RPMI7951 (cell line): ENCODE measurements at places on chromosomes 2 and 18.

- DNase-seq, result peak; percentile 39
Observed at GRCh38 chr2:10328670-10329579, 26.2 kb downstream of the HPCAL1 start.

DNA sequence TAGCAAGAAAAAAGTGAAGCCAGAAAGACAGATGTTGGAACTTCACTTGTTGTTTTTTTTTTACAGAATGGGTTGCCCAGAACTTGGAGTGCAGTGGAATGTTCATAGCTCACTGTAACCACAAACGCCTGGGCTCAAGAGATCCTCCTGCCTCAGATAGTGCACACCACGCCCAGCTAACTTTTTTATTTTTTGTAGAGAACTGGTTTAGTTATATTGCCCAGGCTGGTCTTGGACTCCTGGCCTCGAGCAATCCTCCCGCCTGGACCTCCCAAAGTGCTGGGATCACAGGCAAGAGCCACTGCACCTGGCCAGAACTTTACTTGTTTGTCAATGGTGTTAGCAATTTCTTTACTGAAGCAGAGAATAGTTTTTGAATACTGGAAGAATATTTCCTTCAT is 11.9 kb upstream of the ASPRV1 start:
- peak; percentile 51 for DNase-seq

- no peak for DNase-seq
Observed at GRCh38 chr2:143877056-143877455, 642.9 kb downstream of the ZEB2 start.

DNA sequence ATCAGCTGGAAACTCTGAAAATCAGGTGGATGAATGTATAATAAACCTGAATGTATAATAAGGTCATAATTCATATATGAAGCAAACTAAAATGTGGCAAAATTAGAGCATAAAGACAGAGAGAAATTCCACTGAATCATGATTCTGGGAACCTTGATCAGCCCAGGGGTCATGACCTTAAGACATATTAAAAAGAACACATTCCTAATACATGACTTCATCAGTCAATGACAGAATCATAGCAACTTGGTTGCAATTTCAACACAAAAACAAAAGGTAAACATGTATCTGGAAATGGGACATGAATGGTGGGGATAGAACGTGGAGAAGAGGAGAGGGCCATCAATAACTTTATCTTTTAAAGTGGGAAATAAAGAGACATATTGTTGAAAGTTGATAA is 17.6 kb downstream of the AFF3 start:
- DNase-seq, result no peak

- no peak for DNase-seq
Observed at GRCh38 chr2:85728342-85728741, 25.4 kb upstream of the ATOH8 start.

DNA sequence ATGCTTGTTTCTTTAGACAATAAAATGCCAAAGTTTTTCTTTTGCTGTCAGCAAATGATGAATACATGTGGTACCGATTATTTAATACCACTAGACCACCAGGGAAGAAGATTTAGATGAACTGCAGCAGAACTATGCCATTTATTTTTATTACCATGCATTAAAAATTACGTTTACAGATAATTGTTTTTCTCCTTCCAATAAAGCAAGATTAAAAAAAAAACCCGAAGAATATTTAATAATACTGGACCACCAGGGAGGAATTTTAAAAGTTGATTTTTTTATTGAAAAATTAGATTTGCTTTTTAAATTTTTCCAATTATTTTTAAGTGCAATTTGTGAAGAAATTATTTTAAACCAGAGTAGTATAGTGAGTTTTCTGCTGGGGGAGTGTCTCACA is 170.3 kb upstream of the HNRNPA3 start:
- no peak for DNase-seq

DNA sequence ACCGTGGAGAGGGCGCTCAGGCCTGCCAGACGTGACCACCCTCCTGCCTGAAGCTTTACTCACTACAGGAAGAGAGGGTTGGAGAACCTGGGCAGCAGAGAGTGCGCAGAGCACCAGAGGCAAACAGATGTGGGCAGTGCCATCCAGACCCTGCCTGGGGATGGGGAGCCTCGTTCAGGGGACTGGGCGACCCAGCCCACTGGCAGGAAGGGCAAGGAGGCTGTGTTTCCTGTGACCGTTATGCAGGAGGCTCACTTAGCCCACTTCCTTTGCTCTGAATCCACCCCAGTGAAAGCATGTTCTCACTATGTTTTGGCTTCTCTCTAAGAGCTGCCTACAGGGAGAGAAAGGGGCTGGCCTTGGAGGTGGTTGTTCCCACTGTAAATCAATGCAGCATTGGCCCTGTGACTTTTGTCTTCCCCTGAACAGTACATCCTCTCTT is 23.0 kb upstream of the ACKR3 start:
- no peak for DNase-seq

GRCh38 chr2:237154082-237154638 is 68.5 kb downstream of the COPS8 start:
- peak; percentile 68 for DNase-seq

GRCh38 chr18:78677483-78678317 is 301.9 kb upstream of the SALL3 start:
- no peak for DNase-seq

DNA sequence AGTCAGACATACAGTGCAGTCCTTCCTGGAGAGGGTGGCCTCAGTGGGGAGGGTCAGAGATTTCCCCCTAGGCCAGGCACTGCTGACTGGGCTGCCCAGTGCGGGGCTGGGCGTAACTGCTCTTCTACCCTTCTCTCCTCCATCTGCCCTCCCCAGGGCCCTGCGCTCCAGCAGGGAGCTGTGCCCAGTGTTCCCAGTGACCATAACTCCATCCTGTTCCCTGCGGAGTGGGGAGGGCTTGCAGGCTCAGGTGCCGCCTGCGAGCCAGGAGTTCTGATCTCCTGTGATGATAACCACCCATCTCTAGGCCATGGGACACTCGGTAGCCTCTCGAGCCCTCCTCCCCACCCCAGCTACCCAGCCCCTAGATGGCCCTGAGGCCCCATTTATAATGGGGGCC is 107.6 kb downstream of the SMAD7 start:
- DNase-seq, result no peak

GRCh38 chr2:10075571-10076209 is 4.5 kb downstream of the CYS1 start:
- DNase-seq, result no peak

DNA sequence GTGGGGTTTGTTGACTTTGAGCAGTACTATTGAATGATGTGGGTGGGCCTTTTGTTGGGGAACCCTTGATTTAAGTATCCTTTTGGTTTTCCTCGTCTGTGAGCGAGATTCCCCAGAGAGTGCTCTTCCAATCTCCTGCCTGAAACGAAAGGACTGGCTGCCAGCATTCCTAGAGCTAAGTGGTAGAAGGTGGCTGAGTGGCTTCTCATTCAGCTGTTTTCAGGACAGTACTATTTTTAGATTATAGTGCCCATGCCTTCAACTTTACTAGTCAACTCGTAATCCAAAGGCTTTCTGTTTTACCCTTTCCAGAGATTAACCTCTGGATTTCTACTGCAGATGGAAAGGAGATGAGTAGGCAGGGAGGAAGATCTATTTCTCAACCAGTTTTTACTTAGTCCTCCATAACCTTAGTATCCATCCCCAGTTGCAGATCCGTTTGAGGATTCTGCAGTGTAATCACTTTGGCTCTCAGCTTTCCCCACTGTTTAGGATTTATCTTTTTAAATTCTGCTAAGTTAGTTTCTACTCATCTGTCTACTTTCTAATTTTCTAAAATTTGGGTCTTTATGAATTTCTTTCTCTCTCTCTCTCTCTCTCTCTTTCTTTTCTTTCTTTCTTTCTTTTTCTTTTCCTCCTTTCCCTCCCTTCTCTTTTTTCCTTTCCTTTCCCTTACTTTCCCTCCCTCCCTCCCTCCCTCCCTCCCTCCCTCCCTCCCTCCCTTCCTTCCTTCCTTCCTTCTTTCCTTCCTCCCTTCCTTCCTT is 9.2 kb downstream of the SLC4A1AP start:
- DNase-seq, result no peak

GRCh38 chr2:213500881-213501280 is 216.6 kb downstream of the SPAG16 start:
- no peak for DNase-seq

DNA sequence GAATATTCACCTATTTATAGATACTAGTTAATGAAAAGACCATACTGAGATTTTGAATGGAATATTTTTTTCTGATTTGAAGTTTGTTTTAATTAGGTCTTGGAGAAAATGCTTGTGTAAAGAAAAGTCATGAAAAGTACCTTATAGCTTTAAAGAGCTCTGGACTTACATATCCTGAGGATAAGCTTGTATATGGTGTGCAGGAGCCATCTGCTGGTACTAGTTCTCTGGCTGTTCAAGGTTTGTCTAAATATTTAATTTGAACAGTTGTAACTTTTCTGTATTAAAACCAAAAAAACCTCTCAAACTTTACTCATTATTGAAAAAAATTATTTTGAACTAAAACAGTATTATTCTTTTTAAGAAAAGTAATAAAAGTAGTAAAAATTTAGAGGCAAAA is 50.1 kb downstream of the UBR3 start:
- DNase-seq, result peak; percentile 23

GRCh38 chr2:126646026-126646425 is 9.9 kb upstream of the GYPC start:
- no peak for DNase-seq

- DNase-seq, result no peak
Observed at GRCh38 chr2:239776436-239777005, 248.6 kb downstream of the NDUFA10 start.

- peak; percentile 78 for DNase-seq
Observed at GRCh38 chr2:111667542-111668273, 216.3 kb downstream of the ANAPC1 start.

GRCh38 chr2:82675186-82675585 is 1783.9 kb downstream of the SUCLG1 start:
- no peak for DNase-seq

DNA sequence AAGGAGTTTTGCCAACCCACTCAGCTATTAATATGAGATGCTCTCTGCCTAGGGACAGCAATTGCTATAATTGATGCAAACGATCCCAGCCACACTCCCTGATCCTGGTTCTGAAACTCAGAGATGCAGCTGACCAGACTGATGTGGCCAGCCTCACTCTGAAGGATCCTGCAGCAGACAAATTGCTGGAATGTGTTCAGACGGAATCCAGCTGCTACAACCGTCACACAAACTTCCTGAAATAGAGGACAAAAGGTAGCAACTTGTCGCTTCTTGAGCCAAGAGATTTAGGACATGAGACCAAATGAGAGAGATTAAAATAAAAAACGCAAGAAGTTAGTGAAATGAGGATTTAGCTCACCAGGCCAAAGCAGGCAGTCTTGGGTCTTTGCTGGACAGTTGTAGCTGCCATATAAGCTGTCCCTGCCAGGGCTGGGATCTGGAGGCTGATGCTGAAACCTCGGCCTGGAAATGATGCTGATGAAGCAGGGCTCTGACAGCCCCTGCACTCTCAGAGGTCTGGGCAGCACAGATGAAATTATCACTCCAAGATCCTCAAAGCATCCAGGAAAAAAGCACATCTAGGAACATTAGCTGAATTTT is 8.3 kb upstream of the YWHAQ start:
- DNase-seq, result peak; percentile 59

- no peak for DNase-seq
Observed at GRCh38 chr2:140064243-140064642, 1284.1 kb upstream of the NXPH2 start.

- DNase-seq, result peak; percentile 30
Observed at GRCh38 chr2:147045113-147045512, 799.7 kb upstream of the ACVR2A start.

- DNase-seq, result no peak
Observed at GRCh38 chr2:225740086-225740485, 340.6 kb downstream of the NYAP2 start.

DNA sequence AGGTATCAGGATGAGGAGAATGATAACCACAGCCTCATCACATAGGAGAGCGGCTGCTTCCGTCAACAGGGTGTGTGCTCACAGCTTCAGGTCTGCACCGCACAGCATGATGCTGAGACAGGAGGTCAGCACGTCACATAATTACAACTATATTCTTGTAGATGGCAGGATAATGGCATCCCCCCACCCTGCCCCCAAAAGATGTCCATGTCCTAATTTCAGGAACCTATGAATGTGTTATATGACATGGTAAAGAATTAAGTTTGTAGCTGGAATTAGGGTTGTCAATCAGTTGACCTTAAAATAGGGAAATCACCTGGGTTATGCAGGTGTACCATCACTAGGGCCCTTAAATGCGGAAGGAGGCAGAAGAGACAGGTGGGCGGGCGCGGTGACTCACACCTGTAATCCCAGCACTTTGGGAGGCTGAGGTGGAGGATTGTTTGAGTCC is 73.9 kb downstream of the ARL4C start:
- no peak for DNase-seq

DNA sequence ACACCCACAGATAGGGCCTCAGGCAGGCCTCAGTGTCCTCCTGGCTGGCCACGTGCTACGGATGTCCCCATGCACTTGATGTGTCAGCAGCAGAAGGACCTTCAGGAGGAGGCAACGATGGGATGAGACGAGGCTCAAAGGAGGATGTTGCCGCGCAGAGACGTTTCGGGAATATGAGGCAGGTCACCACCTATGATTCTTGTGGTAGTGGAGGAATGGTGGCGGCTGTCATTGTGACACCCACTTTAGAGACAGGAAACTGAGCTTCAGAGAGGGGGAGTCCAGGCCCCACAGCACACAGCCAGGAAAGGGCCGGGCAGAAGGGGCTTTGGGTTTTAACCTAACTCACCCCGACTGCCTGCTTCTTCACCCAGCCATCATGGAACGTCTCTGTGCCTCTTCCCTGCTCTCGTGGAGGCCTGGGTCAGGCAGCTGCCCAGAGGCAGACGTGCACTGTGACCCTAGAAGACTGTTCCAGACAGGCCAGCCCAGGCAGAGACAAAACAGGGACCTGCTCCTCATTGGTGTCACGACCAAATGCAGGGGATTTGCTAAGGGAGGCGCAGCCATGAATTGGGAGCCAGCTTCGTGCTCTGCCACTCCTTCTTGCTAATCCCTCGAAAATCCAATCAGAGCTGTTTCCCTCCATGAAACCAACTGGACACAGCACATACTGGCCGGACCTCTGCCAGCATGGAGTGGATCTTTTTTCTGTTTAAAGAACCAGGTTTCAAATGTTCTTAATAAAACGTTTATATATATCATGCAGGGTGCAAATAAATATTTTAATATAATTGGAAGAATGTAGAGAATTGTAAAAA is 169.2 kb downstream of the ASB1 start:
- no peak for DNase-seq

DNA sequence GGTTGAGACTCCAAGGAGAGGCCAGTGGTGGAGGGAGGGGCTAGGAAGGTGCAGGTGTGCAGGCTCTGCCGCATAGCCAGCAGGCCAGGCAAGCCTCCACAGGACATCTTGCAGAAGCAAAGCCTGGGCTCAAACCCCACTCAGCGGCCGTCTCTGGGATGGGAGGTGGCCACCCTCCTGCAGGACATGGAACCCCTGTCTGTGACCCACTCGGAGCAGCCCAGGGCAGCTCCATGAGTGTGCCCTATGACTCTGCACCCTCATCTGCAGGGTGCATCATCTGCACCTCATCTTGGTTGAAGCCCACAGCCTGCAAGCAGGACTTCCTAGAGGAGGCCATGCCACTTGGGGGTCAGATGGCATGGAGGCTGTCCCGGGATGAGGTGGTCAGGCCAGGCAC is 46.3 kb downstream of the GPC1 start:
- no peak for DNase-seq
